Camera-type eye (tissue), 1 donor: ENCODE measurements at places on chromosomes 3 and 15. TPM values are rescaled to one million over a fixed set of nuclear protein-coding genes. Genes with fewer than 3 reads are reported as not detected.

IL5RA gene
- total RNA-seq = 0.44 TPM

EEF1AKMT4 gene
- total RNA-seq = not detected

FBXO40 gene
- 0.22 TPM for total RNA-seq

TMC3 gene
- 0.22 TPM for total RNA-seq

RASGRP1 gene
- 16.3 TPM for total RNA-seq

AADACL2 gene
- 1.3 TPM for total RNA-seq

ZNF501 gene
- total RNA-seq = 14.0 TPM

PLA1A gene
- total RNA-seq = 1.3 TPM

NBEAL2 gene
- 20.4 TPM for total RNA-seq

ADAMTSL3 gene
- 44.9 TPM for total RNA-seq

ALG1L2 gene
- total RNA-seq = 1.0 TPM

ALDH1A2 gene
- 53.7 TPM for total RNA-seq

LINGO1 gene
- 35.2 TPM for total RNA-seq

LOXL1 gene
- 65.1 TPM for total RNA-seq

ZNF620 gene
- total RNA-seq = 15.3 TPM

TMEM266 gene
- total RNA-seq = 1.1 TPM

SAMD7 gene
- 22.0 TPM for total RNA-seq

C2CD4B gene
- total RNA-seq = 5.7 TPM

GMNC gene
- 3.4 TPM for total RNA-seq

CP gene
- total RNA-seq = 47.8 TPM

ATXN7 gene
- total RNA-seq = 32.7 TPM

CA12 gene
- total RNA-seq = 17.4 TPM

PARP15 gene
- total RNA-seq = 0.82 TPM

SPATA16 gene
- total RNA-seq = not detected

ITIH1 gene
- not detected for total RNA-seq

CD96 gene
- 1.3 TPM for total RNA-seq

ACAN gene
- 44.0 TPM for total RNA-seq
